Left kidney (tissue), 8 donors: ENCODE measurements at places on chromosomes 1 and 21. TPM values are rescaled to one million over a fixed set of nuclear protein-coding genes. Genes with fewer than 3 reads are reported as not detected.

GRCh38 chr1:228212966-228213844, 5.4 kb downstream of the OBSCN start:
- peak; percentile 84 for DNase-seq

GRCh38 chr1:180155182-180155682, 563 bp downstream of the QSOX1 start:
- DNase-seq, result no peak

GRCh38 chr21:36263797-36264196, 56.2 kb upstream of the MORC3 start:
- no peak for DNase-seq

GRCh38 chr1:6419804-6420453, at the start of gene HES2:
Gene HES2, minus strand, starts transcription at chr1:6419919. Its CDS starts 99 bp downstream, at chr1:6419820.
- DNase-seq, result no peak

- DNase-seq, result no peak
Measured at GRCh38 chr1:91591175-91591974, 90.7 kb downstream of the CDC7 start.

- DNase-seq, result no peak
Measured at GRCh38 chr21:38041493-38041892, 125.2 kb upstream of the KCNJ6 start.

GRCh38 chr1:85440612-85441011, 24.3 kb downstream of the DDAH1 start:
- DNase-seq, result no peak

GRCh38 chr1:182974506-182975191, 21.7 kb upstream of the SHCBP1L start:
- DNase-seq, result no peak

GRCh38 chr1:89698020-89698560, 65.2 kb downstream of the LRRC8C start:
- no peak for DNase-seq

- no peak for DNase-seq
Measured at GRCh38 chr1:64923294-64923718, 43.0 kb downstream of the JAK1 start.

The PCP4 gene
- polyA plus RNA-seq, result 12.9 TPM

The SDC3 gene
- polyA plus RNA-seq, result 24.8 TPM

The ZBTB7B gene
- polyA plus RNA-seq, result 11.5 TPM

The PTGER3 gene
- 43.8 TPM for polyA plus RNA-seq

The TCEANC2 gene
- 9.4 TPM for polyA plus RNA-seq

The GORAB gene
- 25.5 TPM for polyA plus RNA-seq

The PADI6 gene
- not detected for polyA plus RNA-seq

The SLC45A3 gene
- polyA plus RNA-seq, result 8.8 TPM

The RPE65 gene
- 0.22 TPM for polyA plus RNA-seq

The OR2T33 gene
- polyA plus RNA-seq, result not detected
